Endothelial cell (in vitro differentiated cells): ENCODE measurements at places on chromosomes 12 and 14.

GRCh38 chr14:35281341-35281740, 10.8 kb upstream of the PSMA6 start:
- no peak for DNase-seq

- peak; percentile 21 for DNase-seq
Observed at GRCh38 chr14:52694761-52695480, 437 bp downstream of the ERO1A start.

GRCh38 chr14:34711169-34711568, 3.2 kb downstream of the CFL2 start:
- no peak for DNase-seq

DNA sequence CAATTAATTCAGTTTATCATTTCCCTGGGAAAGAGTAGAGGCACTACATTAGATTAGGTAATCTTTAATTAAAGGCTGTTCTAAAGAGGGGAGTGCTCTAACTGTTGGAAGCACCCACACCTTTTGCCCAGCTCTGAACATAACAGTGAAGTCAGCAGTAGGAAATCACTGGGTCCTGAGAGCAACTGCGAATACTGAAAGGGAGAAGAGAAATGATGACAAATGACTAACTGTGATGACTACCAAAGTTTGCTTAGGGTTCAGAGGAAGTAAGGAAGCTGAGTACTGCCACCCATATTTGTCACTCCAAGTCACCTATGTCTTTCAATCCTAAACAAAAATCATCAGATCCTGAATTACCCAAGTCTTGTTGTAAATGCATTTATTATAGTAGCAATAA, 140.6 kb downstream of the EPS8 start:
- DNase-seq, result no peak

DNA sequence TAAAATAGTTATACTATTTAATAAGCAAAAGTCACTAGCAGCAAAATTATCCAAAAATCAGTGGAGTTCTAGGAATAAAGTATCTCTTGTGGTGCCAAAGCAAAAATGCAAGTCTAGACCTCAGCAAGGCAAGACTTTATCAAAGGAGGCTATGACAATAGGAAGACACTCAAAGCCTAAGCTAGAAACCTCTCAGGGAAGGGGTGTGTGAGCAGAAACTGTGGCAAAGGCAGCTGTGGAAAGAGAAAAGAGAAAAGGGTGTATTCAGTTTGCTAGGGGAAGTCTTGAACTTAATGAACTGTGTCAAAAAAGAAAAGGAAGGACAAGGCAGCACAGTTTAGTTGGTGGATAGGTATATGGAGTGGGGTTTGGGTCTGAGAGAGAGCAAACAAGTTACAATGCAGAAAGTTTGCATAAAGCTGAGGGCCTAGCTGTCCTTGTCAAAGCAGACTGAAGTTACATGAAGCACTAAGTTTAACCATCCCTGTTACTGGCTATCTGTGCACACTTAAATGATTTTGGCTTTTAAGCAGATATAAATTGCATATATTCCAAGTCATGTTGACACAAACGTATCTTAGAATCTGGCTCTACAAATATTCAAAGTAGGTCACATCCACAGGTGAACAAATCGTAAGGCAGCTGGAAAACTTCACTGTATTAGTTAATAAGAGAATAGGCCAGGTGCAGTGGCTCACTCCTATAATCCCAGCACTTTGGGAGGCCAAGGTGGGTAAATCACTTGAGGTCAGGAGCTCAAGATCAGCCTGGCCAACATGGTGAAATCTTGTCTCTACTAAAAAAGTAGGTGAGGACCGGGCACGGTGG, 31.0 kb upstream of the AMN1 start:
- no peak for DNase-seq

- DNase-seq, result no peak
Observed at GRCh38 chr14:55730592-55731310, 150.7 kb downstream of the KTN1 start.

- no peak for DNase-seq
Observed at GRCh38 chr14:81276073-81277069, 55.6 kb upstream of the GTF2A1 start.

DNA sequence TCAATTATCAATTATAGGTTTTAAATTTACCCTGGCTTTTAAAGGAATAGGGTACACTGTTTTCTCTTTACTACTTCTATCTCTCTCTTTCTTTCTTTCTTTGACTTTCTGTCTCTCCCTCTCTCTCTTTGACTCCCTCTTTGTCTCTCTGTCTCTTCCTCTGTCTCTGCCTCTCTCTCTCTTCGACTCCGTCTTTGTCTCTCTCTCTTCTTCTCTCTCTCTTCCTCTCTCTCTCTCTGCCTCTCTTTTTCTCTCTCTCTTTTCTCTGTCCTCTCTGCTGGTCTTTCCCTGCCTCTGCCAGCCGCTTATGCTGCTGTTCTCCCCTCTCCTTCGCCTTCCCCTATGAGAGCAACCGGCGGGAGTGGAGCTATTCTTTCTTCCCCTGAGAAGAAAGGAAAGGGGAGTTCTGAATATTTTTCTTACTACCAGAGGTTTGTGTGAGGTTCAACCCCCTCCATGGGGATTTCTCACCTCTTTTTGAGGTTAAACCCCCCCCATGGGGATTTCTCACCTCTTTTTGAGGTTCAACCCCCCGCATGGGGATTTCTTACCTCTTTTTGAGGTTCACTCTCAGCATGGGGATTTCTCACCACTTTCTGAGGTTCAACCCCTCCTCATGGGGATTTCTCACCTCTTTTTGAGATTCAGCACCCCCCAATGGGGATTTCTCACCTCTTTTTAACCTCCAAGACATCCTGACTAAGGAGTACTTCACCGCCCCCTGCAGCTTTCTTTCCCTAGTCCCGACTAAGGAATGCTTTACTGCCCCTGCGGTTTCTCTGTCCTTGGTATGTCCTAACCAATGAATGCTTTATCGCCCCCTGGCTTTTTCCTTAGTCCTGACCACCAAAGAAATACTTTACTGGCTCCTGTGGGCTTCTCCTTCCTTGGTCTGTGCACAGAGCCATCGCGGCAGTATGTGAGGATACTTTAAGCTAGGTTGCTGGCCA, 27.4 kb upstream of the DDHD1 start:
- DNase-seq, result no peak
